ENCODE measurements at places on chromosomes 6 and 20. TPM values are rescaled to one million over a fixed set of nuclear protein-coding genes. Genes with fewer than 3 reads are reported as not detected.

XKR7 gene
- 0.11 TPM for total RNA-seq

TTLL9 gene
- not detected for total RNA-seq

MICB gene
- 4.9 TPM for total RNA-seq

ASIP gene
- not detected for total RNA-seq

THBD gene
- not detected for total RNA-seq

GRCh38 chr6:3321875-3322274 lies 63.1 kb downstream of the PSMG4 start:
- DNase-seq = no peak

DNA sequence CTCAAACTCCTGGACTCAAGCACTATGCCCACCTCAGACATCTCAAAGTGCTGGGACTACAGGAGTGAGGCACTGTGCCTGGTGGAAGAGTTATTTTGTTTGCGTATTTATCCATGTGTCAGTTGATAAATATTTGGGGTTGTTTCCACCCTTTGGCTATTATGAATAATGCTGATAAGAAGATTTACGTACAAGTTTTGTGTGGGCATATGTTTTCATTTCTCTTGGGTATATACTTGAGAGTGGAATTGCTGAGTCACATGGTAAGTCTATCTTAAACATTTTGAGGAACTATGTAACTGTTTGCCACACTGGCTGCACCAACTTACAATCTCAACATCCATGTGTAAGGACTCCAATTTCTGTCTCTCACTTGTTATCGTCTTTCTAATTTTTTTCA lies 200.3 kb downstream of the RNGTT start:
- no peak for DNase-seq

DNA sequence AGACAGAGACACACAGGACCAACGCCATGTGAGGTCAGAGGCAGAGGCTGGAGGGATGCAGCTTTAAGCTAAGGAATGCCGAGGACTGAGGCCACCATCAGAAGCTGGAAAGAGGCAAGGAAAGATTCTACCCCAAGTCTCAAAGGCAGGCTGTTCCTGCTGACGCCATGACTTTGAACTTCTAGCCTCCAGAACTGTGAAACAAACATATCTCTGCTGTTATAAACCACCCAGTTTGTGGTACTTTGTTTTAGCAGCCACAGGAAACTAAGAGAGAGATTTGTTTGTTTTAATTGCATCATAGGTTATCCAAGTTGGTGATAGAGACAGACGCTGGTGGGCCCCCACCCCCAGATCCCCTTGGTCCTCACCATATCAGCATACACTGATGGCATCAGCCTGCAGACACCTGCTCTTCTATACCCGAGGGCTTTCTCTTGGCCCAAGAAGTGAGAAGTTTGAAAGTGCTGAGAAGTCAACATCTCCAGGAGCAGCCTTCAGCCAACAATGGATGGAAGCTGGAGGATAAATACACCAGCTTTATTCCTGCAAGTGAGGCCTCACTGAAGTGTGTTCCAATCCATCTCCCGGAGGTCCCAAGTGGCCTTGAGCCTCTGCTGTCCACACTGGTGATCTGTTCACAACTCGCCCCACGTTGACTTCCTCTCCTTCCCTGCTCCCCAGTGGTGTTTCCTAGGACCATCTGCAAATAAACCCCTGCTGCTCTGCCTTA lies 154.7 kb downstream of the BTBD3 start:
- DNase-seq = no peak

DNA sequence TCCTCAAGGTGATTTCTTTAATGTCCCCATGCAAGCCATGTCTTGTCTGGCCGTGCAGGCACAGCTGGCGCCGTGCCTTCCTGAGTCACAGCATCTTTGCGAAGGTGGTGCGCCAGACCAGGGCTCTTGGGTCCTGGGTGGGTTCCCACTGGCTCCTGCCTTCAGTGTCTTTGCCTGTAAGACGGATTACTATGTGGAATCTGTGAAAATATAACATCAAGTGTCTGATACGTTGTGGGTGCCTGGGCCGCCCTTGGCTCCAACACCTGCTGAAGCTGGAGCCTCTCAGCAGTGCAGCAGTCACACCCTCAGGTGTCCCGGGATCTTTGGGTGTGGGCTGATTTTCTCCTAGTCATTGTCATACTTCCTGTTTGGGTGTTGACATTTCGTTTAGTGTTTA lies 3.2 kb downstream of the OSBPL2 start:
- DNase-seq = no peak

Data from SK-MEL-5 (cell line).